ENCODE measurements at places on chromosomes 3 and 15.

- DNase-seq = peak; percentile 29
Observed at GRCh38 chr3:9552252-9552999, 1.2 kb downstream of the LHFPL4 start.

DNA sequence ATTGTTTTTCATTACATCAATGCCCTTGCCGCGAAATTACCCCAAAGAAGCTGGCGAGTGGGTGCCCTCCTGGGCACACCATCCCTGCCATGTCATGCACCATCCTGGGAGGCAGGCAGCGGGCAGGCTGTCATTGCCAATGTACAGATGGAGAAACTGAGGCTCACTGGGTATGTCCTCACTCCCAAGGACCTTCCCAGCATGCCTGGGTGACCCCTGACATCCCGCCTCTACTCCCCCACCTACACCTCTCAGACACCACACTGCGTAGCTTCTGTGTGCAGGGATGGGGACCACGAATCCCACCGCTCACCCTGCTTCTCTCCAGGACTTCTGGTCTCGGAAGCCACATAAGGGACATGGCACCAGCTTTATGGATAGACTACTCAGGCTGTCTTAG, 41.0 kb upstream of the SLC41A3 start:
- no peak for DNase-seq

DNA sequence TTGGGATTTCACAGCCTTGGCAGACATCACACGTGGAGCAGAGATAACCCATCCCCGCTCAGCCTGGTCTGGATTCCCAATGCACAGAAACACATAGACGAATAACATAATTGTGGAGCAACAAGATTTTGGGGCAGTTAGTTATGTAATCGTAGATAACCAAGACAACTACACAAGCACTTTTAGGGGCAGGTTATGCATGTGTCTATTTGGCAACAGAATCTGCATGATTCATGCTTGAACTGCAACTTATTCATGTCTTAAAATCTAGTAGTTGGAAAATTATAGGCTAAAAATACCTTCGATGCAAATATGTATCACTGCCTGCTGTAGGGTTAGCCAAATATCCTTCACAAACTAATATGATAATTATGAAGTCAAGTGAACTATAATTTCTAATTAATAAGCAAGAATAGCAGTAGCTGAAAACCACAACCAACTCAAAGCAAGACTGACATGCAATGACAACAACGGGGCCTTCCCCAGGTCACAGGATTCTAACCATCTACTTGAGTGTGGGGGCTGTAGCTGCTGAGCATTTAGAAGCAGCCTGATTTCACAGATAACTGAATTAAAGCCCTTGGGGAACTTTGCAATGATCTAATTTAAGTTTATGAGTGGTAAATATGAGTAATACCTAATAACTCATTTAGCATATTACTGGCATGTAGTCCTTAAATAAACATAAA, 31.1 kb downstream of the DGKG start:
- no peak for DNase-seq

GRCh38 chr3:153052096-153052460, 109.9 kb upstream of the RAP2B start:
- peak; percentile 99 for DNase-seq

DNA sequence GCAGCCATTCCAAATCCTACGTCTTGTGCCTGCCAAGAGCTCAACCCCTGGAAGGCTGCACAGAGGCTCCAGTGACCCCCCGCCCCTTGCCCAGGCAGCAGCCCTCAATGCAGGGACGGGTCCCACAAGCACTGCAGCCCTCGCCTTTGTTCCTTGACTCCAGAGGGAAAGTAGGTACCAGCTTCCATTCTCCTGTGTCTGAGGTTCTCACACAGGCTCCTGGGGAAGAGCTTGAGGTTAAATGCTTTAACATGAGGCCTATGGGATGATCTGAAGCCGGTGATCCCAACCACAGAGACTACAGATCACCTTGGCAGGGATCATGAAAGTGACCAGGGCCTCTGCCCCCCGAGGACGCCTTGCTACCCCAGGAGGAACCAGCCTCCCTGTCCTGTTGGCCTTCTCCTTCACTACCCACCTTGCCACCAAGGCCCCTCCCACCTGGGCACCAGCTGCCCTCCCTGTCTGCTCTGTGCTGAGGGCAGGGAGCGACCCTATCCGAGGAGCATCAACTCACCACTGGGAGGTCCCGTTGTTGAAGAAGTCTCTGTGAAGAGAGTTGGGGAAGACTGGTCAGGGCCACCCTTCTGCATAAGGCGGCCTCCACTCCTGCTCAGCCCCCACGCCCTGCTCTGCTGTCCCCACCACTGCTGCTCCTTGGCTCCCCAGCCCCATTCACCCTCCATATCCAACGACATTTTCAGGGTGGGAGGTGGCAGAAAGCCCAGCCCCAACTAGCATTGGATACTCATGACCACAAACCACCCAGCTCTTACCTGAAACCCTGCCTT, 95.3 kb downstream of the SEC22A start:
- no peak for DNase-seq

GRCh38 chr3:59368900-59369675, 319.3 kb upstream of the CFAP20DC start:
- no peak for DNase-seq

- no peak for DNase-seq
Observed at GRCh38 chr3:66038384-66038725, 363 bp downstream of the MAGI1 start.

DNA sequence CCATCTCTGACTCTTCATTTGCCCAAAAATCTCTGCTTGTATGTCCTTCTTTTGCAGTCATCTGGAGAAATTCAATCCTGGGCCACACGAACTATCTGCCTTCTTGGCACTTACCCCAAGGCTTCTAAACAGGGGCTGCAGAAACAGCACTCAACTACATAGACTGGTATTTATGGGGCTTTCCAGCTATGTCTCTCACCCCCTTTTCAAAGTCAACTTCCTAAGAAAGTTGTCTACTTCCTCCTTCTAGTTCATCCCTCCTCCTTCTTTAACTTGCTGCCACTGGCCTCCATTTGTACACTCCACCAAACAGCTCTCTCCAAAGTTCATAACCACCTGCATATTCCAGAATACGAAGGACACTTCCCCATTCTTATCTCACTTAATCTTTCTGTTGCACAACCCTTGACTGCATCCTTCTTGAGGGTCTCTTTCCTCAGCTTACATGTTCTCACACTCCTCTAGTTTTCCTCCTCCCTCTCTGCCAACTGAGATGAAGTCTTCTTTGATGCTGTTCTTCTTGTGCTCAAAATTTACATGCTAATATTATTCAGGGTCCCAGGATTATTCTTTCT, 55.2 kb downstream of the PLD1 start:
- no peak for DNase-seq

DNA sequence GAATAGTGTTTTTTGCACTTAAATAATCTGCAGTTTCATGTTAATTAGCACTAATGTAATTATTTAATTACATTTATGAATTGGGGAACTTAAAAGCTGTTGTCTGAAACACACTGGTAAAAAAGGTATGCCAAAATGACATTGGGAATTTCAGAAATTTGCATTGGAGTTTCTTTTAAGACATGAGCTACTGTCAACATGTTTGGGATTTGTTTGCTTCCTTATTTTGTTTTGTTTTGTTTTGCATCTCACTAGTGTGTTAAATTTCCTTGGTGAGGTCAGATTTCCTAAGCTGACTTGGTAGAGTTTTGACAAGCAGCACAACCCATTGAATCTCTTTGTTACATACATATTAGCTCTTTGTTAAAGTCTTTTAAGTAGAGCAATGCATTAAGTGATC, 119.4 kb downstream of the IQCH start:
- no peak for DNase-seq

DNA sequence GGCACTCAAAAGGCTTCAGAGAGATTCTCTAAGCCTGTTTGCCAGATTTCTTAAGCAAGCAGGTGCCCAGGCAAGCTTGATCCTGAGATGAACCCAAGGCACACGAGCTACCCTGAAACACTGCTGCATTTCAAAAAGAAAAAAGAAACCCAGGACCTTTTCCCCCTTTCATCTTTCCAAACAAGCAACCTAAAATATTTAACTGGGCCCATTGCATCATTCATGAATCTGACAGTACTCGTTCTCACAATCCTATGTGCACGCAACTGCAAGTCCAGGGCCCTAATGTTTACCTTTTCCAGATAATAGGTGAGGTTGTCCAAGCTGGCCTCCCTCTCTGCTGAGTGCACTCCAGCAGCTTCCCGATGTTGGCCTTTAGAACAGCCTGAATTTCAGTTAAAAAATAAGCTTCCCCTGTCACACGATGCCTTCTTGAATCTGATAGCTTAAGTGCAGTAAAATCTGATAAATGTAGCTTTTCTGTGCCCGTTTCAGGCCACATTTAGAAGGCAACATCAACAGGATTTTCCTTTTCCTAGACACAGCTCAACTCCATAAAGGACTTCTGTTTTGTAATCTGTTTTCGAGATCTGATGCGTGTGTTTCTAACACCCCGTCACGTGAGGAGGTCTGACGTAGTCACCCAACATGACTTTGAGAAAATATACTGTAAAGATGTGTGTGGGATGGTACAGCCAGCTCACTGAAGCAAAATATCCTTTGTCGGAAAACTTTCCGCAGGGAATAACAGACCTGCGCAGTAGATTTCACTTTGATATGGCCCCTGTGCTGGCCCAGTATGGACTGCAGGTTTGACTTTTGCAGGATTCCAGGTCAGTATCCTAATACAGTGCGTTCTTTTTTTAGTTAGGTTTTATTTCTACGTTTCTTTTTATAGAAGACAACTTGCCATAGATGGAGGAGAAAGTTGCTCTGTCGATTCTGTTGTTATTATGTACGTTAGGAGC, 55.1 kb upstream of the RASA2 start:
- DNase-seq = no peak

GRCh38 chr15:41713047-41713446, 52.8 kb downstream of the MGA start:
- DNase-seq = no peak

DNA sequence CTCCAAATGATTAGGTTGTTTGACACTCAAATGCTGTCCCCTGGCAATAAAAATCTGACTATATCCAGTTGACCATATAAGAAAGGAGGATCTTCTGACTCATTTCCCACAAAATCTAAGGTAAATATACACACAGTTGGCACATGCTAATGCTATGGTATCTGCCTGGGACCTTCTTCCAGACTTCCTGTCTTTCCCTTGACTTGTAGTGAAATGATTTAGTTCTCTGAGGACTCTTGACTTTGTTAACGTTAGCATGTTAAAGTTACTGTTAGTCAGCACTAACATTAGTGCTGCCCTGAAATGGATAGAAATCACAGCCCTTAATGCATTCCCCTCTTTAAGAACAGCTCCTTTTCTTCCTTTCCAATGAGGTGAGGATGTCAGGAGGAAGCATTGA, 124.3 kb upstream of the LSAMP start:
- no peak for DNase-seq

GRCh38 chr3:52650439-52650838, 35.3 kb downstream of the PBRM1 start:
- DNase-seq = no peak

- peak; percentile 36 for DNase-seq
Observed at GRCh38 chr3:69490971-69491370, 105.1 kb upstream of the FRMD4B start.

- no peak for DNase-seq
Observed at GRCh38 chr15:81829918-81830317, 215.9 kb downstream of the MEX3B start.

DNA sequence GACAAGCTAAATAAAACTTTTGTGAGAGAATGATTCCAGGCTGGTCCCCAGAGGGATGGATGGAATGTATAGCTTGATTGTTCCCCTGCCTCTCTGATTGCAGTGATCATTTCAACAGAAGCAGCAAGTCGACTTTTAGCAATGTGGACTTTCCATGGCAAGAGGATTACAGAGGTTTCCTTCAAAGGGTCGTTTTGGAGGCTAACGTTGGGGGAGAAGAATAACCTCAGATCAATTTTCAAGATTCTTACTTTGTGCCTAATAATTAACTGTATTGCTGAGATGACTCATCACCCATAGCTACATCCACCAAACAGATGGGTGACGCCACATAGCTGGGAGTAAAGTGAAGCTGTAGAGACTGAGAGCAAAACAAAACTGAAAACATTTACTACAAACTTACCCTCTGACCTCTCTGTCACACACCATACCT, 79.9 kb downstream of the GTPBP8 start:
- DNase-seq = no peak

DNA sequence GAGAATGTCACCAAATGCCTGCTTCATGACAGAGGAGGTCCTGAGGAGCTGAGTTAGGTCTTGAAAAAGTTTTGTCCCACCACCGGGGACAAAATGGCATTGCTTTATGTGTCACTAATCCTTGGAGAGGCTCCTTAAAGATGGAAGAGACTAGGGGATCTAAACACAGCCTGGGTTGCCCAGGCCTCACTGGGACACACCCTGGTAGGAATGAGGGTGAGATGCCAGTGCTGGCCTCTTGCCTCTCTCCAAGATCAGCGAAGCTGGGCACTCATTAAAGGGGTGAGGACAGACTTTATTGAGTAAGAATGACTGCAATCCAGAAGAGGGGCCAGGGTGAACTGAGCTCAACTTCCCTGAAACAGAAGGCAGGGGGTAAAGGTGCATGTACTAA, 58.5 kb upstream of the KLF13 start:
- no peak for DNase-seq

DNA sequence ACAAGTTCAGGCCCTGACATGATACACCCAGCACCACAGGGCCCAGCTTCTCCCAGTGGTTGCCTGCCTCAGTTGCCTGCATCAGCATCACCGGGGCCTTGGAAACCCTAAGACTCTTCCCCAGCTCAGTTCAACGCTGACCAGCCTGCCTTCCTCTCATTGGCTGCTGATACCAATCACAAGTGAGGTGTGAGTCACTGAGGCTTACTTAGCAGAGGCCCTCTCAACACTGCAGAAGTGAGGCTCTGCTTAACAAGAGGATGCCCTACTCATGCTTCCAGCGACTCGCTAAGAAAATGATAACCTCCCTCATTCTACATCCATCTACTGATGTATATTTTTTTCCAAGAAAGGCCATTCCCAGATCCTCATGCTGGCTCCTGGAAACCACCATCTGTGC, 151.9 kb downstream of the ADAMTS17 start:
- DNase-seq = no peak

DNA sequence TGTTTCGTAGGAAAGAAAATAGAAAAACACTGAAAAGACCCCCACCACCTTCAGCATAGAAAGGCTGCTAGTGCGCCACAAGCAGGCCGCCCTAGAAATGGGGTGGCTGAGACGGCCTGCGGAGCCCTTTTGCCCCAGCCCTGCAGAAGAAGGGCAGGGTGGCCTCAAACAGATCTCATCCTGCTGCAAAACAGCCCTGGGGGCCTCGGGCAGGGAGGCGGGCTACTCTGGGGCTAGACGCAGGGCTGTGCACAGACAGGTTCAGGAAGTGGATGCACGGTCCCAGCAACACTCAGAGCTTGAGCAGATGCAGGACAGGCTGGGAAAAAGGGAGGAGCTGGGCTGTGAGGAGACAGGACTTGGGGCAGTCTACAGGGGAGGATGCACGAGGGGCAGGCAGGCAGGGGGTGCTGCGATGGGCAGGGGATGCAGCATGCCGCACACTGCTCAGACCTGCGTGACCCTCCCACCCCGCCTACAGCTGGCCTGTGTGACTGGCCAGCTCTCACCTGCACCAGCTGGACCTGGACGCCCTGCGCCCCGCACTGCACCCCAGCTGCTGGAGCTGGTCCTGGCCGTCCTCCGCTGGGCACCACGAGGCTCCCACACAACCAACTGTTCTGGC, 34.3 kb downstream of the ZXDC start:
- no peak for DNase-seq

GRCh38 chr15:73232776-73233175, 136.0 kb downstream of the HCN4 start:
- DNase-seq = no peak

- no peak for DNase-seq
Observed at GRCh38 chr3:115706311-115706829, 83.1 kb downstream of the GAP43 start.
